Liver (tissue), 10 donors: ENCODE measurements at places on chromosomes 12 and 14.

DNA sequence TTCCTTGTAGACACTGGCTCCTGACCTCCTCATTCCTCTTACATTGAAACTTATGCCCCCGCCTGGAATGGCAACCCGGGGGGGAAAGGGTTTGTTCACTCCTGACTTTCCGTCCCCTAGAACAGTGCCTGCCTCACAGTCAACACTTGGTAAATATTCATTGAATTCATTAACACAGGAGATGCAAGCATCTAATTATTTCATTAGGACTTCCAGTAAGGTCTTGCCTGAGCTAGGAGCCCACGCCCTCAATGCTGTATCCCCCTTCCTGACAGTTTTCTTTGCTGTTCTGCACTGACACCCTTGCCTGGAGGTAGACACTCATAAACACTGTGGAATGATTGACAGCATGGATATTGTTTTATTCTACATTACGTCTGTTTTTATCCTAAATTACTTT is 49.3 kb upstream of the CHST11 start:
- no peak for DNase-seq

- DNase-seq: no peak
These were observed at the start of gene CISTR for GRCh38 chr12:53751336-53752191. TSS of gene CISTR (minus strand) at chr12:53751979.

GRCh38 chr14:68929623-68930307 is 49.3 kb downstream of the ACTN1 start:
- no peak for DNase-seq

GRCh38 chr12:26754148-26754547 is 78.8 kb downstream of the ITPR2 start:
- no peak for DNase-seq

- DNase-seq: no peak
These were observed 10.5 kb downstream of the PMEL start for GRCh38 chr12:55955344-55955743.

GRCh38 chr14:50123062-50123461 is 6.7 kb upstream of the VCPKMT start:
- DNase-seq: no peak

DNA sequence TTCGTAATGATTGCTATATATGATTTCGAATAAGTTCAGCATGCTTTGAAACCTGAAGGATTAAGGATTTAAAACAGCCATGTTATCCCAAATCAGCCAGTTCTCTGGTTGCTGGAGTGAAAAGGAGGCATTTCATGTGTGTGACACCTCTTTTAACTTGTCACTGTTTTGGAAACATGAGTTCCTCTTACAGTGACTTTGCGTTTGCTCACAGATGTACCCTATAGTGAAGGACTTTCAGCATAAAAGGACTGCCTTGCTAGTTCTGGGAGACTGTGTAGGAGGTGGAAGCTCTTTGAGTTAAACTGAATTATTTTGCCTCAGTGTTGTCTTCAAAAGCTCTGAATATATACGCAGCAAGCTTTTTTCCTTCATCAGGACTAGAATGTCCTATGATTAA is 7.6 kb downstream of the RNASE11 start:
- no peak for DNase-seq

- DNase-seq: no peak
These were observed 225.5 kb downstream of the CCDC91 start for GRCh38 chr12:28415755-28416154.

- DNase-seq: no peak
These were observed 961 bp downstream of the CMAS start for GRCh38 chr12:22046968-22047390.

GRCh38 chr12:17588968-17589367 is 501.0 kb downstream of the RERGL start:
- DNase-seq: no peak

DNA sequence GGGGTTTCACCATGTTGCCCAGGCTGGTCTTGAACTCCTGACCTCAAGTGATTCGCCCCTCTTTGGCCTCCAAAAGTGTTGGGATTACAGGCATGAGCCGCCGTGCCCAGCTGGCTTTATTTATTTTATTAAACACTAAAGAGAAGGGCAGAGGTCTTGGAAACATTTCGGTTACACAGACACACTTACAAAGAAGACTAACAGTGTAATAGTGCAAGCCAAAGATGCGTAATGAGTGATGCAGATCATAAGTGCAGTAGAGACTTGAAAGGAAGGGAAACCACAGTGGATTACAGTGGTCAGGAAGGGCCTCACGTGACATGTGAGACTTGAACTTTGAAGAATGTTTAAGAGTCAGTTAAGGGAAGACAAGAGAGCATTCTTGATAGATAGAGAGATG is 33.9 kb upstream of the CDK17 start:
- no peak for DNase-seq

DNA sequence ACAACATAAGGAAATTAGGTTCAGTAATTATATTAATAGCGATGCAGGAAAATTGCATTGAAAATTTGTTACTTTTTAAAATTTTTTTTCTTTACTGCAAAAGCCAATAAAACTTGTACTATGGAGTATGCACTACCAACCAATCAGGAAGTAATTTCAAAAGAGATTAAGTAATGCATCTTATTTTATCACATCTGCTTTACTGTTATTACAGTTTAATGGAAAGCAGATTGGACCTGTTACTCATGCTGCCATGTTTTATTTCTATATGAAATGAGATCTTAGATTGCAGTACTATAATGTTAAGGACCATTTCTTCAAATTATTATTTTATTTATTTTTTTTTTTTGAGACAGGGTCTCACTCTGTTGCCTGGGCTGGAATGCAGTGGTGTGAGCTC is 1.7 kb upstream of the STRN3 start:
- no peak for DNase-seq

DNA sequence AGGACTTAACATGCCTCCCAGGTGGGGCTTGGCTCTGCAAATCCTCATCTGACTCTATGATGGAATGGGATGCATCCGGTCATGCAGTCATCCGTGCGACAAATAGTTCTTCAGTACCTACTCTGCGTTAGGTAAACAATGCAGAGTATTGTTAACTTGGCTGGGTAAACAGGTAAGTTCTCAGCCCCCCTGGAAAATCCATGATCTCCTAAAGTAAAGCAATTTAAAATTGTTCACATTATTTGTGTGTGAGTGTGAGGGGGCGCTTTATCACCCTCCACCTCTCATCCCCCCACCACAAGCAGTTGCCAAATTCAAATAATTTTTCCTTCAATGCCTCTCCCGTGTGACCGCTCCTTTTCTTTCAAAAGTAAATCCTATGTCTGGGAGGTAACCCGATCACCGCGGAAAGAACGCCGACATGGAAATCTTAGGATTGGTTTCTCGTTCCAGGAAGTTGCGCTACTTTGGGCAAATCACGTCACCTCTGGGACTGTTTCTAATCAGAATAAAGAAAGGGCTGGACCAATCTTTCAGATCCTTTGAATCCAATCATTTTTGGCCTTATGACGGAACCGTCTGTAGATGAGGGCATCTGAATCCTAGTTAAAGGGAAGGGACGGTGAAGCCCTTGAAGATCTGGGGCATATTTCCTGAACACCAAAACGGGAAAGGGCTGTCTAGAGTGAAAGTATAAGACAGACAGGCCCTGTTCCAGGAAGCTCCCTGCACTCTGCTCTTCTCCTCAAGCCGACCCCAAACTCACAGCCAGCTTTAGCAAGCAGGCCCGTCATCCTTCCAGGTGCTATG is 44.0 kb upstream of the SINHCAF start:
- no peak for DNase-seq

- no peak for DNase-seq
These were observed 44.0 kb downstream of the EID3 start for GRCh38 chr12:104347374-104348075.

- DNase-seq: no peak
These were observed 463.6 kb downstream of the NRXN3 start for GRCh38 chr14:78633752-78634151.

GRCh38 chr12:105466901-105467598 is 136.6 kb downstream of the C12orf75 start:
- DNase-seq: no peak

DNA sequence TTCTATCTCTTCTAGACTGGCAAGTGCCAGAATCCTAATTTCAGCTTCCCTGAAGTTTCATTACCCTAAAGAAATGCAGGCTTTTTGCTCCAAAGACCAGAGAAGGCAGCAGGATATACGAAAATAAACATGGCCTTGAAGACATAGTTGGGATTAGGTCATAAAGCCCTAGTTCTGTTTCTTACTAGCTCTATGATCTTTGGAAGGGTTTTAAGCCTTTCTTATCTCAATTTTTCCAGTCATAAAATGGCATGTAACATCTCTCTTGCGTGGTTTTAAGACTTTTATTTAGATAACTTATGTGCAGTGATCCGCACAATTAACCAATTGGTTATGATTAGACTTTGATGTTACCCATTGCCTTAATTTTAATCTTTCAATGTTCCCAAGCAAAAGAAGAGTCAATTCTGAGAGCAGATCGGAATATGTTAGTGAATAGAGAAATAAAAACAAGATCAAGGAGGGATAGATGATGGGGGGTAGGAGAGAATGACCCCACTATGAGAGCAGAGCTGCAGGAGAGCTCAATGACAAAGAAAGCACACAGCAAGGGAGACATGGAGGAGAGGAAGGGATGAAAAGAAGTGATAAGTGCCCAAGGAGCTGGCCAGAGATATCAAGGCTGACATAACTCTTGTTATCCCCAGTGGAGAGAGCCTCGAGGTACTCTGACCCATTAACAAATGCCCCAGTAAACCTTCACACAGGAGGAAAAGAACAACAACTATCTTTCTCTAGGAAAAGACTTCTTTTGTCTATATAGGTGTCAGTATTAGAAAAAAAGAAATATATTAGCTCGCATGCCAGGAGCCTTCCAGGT is 53.0 kb upstream of the ANP32D start:
- no peak for DNase-seq

DNA sequence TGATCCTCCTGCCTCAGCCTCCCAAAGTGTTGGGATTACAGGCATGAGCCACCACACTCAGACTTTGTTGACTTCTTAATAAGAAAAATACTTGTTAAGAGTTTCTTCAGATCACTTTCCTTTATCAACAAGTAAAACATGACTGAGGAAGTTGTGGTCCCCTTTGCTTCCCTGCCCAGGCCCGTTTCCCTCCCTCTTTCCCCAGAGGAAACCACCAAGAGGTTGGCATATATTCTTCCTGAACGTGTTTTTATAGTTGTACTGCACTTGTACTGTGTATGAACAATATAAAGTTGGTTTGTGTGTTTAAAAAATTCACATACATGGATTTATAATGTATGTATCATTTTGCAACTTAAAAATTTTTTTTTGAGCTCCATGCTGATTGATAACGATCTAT is 28.4 kb downstream of the PTPN11 start:
- DNase-seq: no peak

GRCh38 chr14:71212683-71213107 is 305.4 kb downstream of the PCNX1 start:
- no peak for DNase-seq

DNA sequence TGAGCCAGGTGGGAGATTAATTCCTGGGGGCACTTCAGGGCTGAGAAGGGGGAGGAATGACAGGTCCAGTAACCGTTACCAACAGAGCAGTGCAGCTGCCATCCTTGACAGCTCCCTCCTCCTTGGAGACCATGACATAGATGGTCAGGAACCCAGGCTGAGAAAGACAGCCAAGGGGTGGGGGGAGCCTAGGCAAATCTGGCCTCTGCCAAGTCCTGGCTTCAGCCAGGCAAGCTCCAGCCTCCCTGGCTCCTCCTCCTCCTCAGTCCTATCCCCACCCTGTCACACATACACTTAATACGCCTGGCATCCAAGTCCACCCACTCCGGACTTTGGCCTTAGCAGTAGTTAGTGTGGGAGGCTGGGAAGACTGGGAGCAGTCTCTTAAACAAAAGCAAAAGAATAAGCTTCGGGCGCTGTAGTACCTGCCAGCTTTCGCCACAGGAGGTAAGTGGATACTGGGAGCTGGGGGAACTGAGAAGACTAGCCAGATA is at the start of gene RDH5:
TSS of gene RDH5 (plus strand) at position 323 of the 494 bp plus-strand sequence. CDS start 792 bp downstream, outside the sequence.
- no peak for DNase-seq

DNA sequence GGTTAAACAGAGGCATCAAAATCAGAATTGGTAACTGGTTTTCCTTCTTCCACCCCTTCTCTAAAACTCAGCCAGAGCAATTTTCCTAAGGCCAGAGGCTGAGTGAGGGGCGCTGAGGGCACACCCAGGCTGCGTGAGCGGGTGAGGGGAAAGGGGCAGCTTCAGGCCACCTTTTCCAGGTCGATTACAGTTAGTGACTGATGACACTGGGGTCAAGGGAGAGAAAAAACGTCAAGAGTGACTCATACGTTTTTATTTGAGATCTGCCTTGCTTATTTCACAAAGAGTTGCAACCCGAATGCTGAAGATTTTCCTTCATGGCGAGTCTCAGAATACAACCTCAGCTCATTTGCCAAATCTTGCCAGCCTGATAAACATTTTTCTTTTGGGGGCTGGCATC is 46.7 kb upstream of the EVL start:
- no peak for DNase-seq

GRCh38 chr14:103619057-103619456 is 10.0 kb upstream of the KLC1 start:
- no peak for DNase-seq

- DNase-seq: no peak
These were observed 11.9 kb downstream of the NUP37 start for GRCh38 chr12:102107970-102108369.

- no peak for DNase-seq
These were observed 197.6 kb downstream of the AACS start for GRCh38 chr12:125262851-125263250.

DNA sequence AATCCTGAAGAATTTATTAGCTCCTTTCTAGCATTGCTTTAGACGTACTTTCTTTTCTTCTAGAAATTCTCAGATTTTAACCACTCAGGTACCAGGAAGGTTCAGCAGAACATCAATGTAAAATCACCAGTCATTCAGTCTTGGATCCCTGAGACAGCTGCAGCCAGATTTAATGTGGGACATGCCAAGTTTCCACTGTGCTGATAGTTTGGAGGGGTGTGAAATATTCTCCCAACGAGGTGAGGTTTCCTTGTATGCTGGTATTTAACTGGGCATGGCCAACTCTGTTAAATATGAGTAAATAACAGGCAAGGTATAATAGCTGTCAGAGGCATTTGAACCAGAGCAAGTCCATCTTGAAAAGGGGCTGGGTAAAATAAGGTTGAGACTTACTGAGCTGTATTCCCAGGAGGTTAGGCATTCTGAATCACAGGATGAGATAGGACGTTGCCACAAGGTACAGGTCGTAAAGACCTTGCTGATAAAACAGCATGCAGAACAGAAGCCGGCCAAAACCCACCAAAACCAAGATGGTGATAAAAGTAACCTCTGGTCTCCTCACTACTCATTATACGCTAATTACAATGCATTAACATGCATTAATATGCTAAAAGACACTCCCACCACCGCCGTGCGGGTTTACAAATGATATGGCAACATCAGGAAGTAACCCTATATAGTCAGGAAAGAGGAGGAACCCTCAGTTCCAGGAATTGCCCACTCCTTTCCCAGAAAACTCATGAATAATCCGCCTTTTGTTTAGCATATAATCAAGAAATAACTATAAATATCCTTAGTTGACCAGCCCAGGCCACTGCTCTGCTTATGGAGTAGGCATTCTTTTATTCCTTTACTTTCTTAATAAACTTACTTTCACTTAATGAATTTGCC is 75.2 kb upstream of the RASSF8 start:
- no peak for DNase-seq

DNA sequence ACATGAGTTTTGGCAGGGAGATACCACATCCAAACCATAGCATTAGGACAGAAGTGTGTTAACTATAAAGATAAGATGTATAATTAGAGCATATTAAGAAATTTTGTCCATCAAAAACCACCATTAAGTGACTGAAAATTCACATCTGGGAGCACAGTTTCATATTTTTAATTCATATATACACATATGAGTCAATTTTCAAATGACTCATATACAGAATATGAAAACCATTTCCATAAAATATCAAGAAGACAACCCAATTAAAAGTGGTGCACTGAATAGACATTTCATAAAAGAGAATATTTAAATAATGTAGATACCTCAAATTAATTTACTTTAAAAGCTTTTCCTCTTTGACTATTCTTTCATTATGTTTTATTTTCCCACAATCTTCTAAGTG is 25.3 kb downstream of the MUCL1 start:
- DNase-seq: no peak
